H54 (cell line): ENCODE measurements at places on chromosomes 13 and 19.

DNA sequence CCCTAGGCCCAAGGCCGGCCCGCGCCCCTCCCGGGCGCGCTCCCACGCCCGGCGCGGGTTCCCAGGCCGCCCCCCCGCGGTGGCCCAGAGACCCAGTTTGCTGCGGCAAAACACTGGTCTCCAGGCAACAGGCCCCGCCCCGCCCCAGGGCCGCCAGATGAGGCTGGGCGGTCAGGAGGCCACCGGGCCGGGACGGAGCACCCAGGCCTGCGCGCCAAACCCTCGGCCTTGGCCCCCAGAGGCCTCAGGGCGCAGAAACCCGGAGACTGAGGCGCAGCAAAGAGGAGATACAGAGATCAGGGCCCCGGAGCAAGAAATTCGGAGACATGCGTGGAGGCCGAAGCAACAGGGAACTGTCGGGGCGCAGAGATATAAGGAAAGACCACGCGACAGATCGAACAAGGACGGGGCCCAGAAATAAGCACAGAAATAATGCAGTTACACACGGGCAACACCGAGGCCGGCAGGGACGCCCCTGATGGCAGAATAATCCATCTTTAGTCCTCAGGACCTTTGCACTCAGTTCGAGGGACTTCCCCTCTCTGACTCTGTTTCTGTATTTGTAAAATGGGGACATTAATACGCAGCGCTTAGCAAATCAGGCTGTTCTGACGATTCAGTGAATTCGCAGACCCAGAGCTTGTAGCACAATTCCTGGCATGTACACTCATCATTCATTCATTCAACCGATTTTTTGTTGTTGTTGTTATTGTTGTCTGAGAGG lies 20.8 kb upstream of the ERCC1 start:
- DNase-seq = no peak

DNA sequence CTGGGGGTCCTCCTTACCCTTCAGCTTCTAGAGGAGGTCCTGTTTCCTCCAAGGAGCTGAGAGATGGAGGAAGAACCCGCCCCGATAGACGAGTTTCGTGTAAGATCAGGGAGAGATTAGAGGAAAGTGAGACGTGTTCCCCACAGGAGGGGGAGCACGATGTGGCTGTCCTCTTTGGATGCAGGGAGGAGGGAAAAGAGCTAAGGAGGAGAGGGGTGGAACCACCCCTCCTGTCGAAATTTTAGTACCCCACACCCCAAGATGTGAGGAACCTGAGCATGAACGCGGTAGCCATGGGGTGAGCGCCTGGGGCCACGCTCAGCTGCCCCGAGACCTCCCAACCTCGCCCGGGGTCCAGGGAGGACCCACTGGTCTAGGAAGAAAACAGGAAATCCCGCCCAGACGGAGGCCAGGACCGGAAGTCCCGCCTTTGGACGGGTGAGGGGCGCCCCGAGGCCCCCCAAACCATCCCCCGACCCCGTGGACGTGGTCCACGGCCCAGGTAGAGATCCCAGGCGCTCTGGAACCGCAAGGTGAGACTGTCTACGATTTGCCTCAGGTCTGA lies 1.2 kb downstream of the AKT1S1 start:
- no peak for DNase-seq

GRCh38 chr13:41621716-41622431 lies 164.5 kb downstream of the RGCC start:
- no peak for DNase-seq

DNA sequence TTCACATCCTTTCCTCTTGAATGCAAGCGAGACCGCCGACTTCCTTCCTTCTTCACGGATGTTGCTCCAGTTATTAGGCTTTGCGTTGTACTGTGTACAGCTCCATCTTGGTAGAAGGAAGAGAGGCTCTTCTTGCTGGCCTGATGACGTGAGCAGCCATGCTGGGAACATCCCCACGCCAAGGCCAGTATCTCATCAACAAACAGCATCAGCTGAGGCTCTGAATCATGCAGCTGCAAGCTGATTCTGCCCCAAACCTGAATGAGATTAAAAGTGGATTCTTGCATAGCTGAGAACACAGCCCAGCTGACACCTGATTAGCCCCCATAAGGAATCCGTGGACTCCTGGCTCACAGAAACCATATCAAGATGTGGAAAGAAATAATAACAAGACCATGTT lies 809.6 kb downstream of the EFNB2 start:
- no peak for DNase-seq

DNA sequence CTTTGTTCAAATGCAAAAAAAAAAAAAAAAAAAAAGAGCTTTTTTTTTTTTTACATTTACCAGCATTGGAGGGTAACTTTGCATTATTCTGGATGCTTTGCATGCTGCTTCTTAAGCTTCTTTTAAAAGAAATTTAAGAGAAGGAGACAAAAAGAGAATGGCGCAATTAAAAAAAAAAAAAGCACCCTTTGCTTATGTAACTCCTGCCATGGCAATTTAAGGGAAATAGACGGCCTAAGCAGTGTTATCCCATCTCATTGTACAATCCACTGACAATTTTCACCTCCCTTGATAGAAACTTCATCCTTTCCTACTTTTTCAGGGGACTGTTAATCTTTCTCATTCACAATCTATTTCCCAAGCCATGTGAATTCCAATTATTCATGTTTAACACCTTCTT lies 129.8 kb downstream of the KCTD12 start:
- DNase-seq = no peak
